LNCaP clone FGC (cell line): ENCODE measurements at places on chromosomes 7 and 10.

- DNase-seq: no peak
Observed at GRCh38 chr7:19177269-19177668, 32.0 kb upstream of the FERD3L start.

GRCh38 chr7:17022920-17023319 lies 141.1 kb upstream of the AGR3 start:
- DNase-seq: no peak

DNA sequence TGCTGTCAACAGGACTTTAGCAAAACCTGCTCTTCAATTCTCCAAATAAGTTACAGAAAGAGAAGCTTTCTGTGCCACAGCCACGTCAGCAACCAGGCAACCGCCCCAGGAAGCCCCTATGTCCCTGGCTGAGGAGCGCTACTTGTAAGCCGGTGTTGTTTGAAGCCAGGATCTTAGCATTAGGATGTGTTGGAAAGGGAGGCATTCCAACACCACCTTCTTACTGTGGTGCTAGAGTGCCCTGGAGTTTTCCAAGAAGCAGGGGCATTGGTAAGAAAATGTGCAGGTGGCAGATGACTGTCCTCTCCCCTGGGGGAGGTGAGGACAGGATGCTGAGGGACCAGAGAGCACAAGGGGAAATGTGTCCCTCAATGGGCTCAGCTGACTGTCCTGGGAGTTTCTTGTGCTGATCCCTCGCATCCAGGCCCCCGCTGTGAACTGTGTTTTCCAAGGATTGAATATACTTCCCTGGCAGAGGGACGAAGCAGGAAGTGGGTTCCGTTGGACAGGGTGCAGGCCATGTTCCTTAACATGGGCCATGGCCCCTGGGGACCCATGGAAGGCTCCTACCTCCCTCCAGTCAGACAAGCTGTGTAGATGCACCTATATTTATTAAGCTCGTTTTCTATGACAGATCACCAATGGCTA lies 139.6 kb upstream of the GDF10 start:
- no peak for DNase-seq

DNA sequence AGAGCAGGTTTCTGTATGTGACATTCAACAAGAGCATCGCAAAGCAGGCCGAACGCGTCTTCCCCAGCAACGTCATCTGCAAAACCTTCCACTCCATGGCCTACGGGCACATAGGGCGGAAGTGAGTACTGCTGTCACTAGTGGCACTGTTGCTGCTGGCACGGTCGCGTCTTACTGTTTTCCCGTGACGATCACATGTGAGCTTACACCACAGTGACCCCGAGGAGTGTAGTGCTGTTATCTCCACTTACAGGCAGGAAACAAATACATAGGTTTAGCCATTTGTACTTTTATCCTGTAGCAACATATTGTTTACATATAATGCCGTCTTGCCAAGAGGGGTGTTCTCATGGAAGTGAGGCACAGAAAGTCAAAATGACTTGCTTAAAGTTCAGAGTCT lies 25.4 kb downstream of the FBH1 start:
- no peak for DNase-seq

- DNase-seq: no peak
Observed at GRCh38 chr10:13079776-13080050, 20.2 kb upstream of the OPTN start.

DNA sequence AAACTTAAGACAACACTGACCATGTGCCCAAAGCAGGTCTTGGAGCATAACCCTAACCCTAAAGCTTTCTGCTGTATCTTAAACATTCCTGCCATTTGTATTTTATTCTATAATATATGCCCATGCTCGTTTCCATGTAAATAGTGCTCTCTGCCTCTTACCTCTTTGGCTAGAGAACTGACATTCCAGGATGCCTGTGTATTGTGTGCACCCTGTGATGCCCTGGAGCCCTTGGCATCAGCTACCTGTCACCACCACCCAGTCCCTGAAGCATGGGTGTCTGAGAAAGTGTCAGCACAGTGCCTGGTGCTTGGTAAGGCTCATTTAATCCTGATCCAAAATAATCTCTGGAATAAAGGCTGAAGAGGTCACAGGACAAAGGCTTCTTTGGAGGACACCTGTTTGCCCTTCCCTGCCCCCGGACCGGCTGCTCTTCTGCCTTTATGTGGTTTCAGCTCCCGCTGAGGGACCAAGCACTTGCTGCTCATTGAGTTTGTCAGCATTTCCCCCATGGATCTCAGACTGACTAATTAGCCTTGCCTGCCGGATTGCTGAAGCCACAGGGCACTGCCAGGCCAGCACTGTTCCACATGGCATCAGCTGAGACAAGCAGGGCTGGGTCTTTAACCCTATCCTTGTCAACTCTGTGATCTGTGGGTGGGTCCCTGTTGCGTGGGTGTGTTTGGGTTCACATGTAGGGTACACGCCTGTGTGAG lies 139.1 kb upstream of the SORCS3 start:
- no peak for DNase-seq

- DNase-seq: no peak
Observed at GRCh38 chr10:4355350-4355749, 470.7 kb upstream of the AKR1E2 start.

DNA sequence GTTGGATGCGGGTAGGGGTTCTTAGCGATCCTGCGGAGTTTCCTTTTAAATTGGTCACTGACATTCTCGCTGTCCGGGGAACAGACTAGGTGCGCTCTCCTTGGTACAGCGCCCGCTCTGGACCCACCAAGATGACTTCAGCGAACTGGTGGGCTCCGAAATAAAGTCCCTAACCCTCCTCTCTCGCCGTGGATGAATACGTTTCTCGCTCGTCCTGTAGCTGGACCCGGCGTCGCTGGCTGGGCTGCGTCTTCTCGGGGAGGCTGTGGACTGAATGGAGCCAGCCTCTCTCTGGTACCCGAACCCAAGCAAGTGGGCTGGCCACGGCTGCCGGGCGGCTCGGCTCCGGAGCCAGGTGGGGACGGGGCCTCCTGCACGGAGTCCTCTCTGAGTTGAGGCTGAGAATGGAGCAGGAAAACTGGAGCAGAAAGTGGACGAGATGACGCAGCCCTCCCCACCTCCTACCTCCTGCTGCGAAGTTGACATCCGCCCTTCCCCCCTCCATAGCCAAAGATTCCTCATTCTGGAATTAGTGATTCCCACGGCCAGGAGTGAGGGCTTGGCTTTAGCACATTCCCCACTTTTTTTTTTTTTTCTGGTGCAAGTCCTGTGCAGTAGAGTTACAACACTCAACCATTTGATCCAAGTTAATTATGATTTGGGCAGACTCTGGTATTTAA lies 1.5 kb downstream of the UNC5B start:
- DNase-seq: no peak

DNA sequence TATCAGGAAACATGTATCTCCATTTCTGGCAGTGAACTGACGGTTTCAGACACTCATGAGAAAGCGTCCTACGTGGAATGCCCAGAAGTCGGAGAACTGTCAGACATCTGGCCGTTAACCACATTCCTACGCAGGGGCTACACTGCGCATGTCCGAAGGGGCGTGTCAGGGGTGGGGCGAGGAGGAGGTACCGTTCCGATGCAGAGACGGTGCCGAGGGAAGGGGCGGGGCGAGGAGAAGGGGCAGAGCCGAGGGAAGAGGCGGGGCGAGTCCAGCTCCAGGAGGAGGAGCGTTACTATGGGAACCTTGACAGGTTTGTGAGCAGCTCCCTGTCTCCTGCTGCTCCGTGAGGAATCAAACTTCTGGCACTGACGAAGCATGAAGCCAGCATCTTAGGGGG lies 366.9 kb upstream of the NUPR2 start:
- no peak for DNase-seq
